Amniotic stem cell (primary cell): ENCODE measurements at places on chromosomes 7 and 10.

DNA sequence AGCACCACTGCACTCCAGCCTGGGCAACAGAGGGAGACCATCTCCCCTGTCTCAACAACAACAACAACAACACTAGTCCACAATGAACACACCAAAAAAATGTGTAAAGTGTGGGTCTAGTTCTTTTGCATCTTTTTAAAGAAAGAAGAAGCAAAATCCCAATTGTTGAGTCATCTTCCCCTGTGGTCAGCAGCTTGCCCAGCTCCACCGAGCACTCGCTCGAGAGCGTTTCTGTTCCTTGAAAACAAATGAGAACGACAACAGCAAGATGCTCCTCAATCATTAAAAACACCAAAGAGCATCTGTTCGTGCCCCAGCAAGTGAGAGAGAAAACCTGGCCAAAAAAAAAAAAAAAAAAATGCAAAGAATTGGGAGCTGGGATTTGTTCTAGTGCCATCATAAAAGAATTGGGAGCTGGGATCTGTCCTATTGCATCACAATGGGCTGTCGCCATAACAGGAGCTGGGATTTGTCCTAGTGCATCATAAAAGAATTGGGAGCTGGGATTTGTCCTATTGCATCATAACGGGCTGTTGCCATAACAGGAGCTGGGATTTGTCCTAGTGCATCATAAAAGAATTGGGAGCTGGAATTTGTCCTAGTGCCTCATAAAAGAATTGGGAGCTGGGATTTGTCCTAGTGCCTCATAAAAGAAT lies 118.1 kb downstream of the PTPRN2 start:
- DNase-seq: no peak

- DNase-seq: no peak
These were observed 161.6 kb upstream of the KMT2E start for GRCh38 chr7:104852386-104852785.

DNA sequence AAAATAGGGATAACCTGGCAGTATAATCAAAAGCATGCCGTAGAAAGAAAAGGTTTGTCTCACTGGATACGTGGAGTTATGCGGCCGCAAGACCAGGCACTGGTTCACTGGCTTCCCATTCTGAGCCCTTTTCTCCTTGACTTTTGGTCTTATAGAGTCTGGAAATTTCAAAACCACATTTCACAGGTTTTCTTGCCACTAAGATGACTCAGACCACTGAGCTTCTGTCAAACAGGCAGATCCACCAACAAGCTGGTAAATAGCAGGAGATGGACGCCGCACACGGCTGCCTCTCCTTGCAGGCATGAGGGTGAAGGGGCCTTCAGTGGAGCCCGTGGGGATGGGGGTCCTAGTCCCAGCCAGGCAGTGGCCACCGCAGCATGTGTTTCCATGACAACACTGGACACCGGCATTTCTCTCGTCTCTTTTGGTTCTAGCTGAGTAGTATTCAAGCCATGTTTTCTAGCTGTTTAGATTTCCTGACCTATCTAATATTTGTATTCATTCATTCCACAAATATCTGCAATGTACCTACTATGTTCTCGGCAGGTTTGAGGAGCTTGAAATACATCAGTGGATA lies 55.5 kb downstream of the KLF6 start:
- DNase-seq: no peak

DNA sequence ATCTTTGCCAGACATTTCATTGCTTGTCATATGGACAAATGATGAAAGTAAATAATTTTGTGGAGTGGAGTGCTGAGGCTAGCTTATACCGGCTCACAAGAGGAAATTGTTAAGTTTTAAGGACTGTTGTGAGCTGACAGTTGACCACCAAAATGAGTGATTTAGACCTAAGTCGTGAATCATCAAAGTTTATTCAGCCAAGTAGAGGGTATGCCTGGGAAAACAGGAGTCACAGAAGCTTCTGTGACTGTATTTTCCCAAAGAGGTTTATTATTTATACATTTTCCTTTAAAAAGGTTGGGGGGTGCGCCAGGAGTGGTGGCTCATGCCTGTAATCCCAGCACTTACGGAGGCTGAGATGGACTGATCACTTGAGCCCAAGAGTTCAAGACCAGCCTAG lies 21.8 kb downstream of the MRPS24 start:
- DNase-seq: no peak

DNA sequence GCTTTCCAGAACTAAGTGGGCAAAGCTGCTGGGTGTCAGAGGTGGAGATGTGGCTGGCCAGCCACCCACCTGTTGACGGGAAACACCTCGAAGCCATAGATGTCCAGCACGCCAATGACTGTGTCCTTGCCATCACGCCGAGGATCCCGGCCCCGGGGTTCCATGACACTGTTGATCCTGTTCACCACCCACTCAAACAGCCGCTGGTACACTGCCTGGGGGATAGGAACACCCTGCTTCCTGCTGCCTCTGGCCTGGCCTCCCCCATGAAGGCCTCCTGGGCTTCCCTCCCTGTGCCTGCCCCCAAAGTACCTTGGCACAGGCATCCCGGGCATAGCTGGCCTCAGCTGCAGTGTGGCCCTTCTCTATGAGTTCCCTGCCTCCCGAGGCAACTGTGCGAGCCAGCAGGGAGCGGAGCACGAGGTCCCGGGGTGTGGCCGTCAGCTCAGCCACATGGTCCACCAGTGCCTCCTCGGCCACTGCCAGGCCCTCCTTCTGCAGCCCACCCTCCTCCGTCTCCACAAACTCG lies 8.2 kb downstream of the MYO1G start:
- DNase-seq: no peak

DNA sequence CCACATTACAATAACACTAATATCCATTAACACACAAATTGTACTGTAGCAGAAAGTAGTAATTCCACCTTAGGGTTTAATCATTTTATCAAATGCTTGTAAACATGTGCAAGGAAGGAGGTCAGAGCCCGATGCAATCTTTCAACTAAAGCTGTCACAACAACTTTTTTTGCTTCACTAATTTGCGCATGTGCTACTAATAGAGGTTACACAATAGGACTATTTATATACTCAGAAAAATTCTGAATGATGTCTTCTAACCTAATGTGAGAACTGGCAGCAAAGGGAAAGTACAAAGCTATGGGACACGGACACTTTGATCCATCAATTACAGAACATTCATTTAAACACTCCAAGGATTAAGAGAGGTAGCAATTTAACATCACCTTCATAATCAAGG lies 244.4 kb downstream of the CHCHD3 start:
- DNase-seq: no peak

GRCh38 chr7:37671876-37672275 lies 11.7 kb upstream of the GPR141 start:
- DNase-seq: no peak

DNA sequence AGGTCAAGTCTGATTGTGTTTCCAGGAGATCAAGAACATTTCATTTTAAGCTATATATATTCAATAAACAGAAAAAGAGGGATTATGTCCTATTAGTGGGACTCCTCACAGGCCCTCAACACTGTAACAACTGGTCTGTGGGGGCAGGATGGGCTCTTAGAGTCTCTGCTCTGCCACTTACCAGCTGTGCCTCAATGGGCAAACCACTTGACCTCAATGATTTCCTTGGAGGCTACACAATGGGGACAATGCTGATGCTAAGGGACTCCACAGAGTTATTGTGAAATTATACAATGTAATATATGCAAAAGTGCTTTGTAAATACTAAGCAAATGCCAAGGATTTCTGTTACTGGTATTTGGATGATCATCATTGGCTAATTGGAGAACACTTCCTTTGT lies 33.2 kb upstream of the MXI1 start:
- no peak for DNase-seq

GRCh38 chr7:91434836-91435235 lies 170.6 kb downstream of the FZD1 start:
- DNase-seq: no peak

DNA sequence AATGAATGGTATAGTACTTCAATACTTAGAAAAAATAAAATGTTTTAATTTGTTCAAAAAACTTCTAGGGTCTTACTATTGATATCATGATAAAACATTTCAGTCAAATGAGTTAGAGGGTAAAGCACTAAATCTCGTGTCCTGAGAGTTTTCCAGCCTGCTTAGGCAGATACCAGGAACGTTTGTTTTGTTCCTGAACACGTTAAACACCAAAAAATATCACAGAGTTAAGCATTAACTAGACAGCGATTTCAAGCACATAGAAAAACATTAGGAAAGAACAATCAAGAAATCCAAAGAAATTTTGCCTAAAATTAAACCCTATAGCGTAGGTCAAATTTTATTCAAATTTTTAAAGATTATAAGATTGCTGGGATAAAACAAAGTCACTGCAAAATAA lies 204.6 kb upstream of the AGR3 start:
- DNase-seq: no peak

DNA sequence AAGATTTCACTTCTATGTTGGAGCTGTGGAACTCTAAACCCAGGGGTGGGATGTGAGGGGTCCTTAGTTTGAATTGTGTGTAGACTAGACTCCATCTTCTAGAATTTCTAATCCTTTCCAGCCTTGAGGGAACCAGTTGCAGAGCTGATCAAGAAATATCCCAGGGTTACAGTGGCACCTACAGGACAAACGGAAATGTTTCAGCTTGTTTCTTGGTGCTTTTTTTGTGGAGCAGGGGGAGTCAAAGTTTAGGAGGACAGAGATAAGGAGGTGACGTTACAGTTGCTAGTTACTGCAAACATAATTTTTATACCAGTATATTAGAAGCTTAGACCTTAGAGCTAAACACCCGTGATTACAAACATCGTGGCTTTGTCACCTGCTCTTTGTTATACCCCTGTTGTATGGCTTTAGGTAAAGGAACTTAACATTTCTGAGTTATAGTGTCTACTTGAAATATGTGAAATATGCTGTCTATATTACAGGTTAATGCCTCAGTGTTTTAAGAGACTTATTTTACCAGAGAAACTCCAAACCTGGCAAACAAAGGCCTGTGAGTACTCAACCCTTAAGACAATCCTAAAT lies 84.5 kb upstream of the DYNC1I1 start:
- DNase-seq: no peak
